Fibroblast of mammary gland (primary cell): ENCODE measurements at places on chromosomes 7 and 10.
A peak's percentile ranks its signal among the peaks of the same experiment; 100 is the strongest.

DNA sequence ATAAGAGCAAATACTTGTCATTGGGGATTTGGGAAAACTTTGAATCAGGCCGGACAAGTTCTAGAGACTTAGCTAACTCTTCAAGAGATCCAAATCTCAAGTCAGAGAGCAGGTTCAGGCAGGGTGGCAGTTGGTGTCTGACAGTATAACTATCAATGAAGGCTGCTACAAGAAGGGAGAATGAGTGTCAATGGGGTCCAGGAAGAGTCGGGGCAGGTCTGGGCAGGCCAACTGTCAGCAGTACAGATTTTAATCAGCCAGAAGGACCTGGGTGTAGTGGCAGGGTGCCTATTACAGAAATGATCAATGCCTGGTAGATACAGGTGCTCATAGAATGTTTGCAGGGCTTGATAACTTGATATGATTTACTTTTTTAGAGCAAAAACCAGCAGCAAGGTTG, 751.1 kb downstream of the GRM8 start:
- no peak for DNase-seq

GRCh38 chr7:135320268-135320667, 86.6 kb downstream of the STRA8 start:
- peak; percentile 82 for DNase-seq

DNA sequence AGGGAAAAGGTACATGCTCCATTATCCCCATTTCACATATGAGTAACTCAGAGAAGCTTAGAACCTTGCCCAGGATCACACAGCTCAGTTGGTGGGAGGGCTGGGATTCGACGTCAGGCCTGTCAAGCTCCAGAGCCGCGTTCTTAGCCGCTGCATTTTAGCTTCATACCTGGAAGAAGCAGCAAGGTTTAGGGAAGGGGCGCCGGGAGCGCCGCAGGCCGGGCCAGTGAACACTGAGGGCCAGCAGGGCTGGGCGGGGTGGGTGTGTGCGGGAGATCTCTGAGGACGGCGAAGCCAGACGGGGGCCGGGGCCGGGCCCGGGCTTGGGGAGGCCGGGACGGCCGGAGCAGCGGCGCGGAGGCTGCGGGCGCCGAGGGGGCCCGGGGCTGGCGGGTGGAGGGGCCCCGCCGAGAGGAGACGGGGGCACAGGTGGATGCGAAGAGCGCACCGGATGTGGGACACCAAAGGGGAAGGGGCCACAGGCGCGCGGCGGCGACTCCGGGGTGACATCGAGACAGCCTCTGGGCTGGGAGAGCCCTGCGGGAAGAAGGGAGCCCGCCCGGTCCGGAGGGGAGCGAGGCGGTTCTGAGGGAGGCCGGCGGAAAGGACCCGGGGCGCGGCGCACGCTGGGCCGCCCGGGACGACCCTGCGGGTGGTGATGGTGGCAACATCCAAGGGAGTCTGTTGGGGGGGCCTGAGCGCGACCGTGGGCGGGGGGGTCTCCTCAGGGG, 498 bp downstream of the NDST2 start:
- peak; percentile 24 for DNase-seq

GRCh38 chr10:79321951-79322350, 25.3 kb upstream of the PPIF start:
- no peak for DNase-seq

DNA sequence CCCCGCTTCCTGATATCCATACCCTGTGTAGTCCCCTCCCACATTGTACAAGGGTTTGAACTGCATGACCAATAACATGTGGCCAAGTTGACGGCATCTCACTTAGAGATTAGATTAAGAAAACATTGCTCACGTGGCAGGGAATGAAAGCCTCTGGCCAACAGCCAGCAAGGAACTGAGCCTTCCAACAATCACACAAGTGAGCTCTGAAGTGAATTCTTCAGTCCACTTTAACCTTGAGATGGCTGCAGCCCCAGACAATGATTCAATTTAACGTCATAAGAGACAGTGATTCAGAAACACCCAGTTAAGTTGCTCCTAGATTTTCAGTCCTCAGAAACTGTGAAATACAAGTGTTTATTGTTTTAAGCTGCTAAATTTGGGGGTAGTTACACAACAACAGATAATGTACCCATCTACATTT, 165.9 kb upstream of the PLXNA4 start:
- DNase-seq = peak; percentile 98

- DNase-seq = no peak
These were observed 185.7 kb upstream of the FZD8 start for GRCh38 chr10:35827783-35828182.

GRCh38 chr7:90720984-90721760, 125.1 kb downstream of the CDK14 start:
- peak; percentile 86 for DNase-seq

DNA sequence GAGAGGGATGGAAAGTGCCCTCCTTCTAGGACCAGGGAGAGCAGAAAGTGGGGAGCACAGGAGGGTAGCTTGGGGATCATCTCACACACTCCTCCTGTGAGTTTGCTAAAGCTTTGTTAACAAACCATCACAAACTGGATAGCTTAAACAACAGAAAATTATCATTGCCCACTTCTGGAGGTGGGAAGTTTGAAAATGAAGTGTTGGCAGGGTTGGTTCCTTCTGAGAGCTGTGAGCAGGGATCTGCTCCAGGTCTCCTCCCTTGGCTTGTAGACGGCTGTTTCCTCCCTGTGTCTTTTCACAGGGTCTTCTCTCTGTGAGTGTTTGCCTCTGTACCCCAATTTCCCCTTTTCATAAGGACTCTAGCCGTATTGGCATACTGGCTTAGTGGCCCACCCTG, 32.0 kb upstream of the CXCL12 start:
- DNase-seq = no peak

GRCh38 chr7:130418306-130418705, 22.5 kb downstream of the CEP41 start:
- DNase-seq = no peak

DNA sequence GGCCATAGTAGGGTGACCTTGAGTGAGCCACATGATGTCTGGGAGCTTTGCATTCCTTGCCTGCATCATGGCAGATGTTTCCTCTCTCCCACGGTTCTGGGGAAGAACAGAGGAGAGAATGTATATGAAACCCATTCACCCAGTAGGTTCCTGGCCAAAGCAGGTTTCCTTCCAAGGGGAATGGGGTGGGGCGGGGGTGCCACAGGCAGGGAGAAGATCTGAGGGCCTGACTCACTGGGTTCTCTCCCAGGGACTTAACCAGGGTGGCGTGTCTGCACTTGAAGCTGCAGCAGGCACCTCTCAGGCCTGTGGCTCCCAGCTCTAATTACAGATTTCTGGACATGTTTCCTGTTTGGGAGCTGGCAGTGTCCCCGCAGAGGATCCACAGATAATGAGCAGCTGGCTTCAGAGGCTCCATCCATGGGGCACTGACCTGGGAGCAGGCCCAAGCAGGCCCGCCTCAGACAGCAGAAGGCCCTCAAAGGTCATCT, 50.2 kb upstream of the ZMIZ1 start:
- DNase-seq = no peak

DNA sequence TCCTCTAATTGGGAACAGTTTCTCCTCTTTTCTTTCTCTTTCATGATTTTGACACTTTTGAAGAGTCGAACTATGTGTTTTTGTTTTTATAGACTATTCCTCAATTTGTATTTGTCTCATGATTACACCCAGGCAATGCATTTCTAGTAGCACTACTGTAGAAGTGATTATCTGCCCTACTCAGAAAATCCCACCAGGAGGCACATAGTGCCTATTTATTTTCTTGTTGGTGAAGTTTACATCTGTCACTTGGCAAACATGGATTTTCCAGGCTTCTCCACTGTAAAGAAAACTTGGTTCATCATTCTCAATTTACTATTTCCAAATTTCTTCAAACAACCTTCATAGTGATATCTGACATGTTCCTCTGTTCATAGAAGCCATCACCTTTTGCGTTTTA, 893.9 kb downstream of the CCSER2 start:
- no peak for DNase-seq

DNA sequence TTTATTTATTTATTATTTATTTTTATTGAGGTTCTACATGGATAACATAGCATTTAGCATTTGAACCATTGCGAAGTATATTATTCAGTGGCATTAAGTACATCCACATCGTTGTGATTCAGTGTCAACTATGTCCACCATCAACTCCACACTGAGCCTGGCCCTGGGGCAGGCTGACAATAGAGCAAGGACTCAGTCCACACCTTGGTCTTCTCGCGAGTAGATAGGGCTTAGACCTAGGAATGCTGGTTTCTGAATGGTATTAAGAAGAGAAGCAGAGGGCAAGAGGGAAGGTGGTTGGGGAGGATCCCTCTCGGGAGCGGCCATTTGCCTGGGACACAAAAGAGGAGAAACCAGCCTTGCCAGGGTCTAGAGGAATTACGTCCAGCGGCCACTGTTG, 599.2 kb upstream of the MGMT start:
- DNase-seq = no peak

GRCh38 chr10:84270708-84271107, 25.9 kb downstream of the RGR start:
- no peak for DNase-seq

DNA sequence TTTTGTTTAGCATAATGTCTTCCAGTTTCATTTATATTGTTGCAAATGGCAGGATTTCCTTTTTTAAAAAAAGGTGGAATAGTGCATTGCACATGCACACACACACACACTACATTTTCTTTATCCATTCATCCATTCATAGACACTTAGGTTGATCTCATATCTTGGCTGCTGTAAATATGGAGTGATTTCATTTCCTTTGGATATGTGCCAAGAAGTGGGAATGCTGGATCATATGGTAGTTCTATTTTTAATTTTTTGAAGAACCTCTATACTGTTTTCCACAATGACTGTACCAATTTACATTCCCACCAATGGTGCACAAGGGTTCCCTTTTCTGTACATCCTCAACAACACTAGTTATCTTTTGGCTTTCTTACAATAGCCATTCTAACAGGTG, 68.9 kb downstream of the EBLN1 start:
- peak; percentile 33 for DNase-seq

GRCh38 chr10:123270221-123270620, 116.0 kb downstream of the BUB3 start:
- peak; percentile 68 for DNase-seq

GRCh38 chr7:88361357-88361756, 54.7 kb upstream of the STEAP4 start:
- no peak for DNase-seq

DNA sequence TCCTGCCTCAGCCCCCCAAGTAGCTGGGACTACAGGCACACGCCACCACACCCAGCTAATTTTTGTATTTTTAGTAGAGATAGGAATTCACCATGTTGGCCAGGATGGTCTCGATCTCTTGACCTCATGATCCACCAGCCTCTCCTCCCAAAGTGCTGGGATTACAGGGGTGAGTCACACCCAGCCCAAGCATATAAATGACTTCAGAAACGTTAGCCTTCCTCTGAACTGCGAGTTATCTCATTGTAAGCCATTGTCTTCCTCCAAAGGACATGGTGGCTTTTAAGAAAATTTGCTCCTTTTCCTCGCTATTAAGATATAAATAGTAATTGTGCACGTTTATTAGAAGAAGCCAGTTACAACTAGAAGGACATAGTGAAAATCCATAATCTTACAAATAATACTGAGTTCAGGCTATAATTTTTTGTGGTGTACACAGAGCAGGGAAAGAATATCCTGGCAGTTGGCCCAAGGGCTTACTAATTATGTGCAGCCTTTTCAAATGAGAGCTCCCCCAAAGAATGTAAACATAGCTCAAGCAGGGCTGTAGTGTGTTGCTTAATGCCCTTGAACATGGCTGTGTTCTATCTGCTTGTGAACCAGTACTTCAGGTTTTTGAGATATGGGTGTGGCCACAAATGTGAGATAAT, 495.8 kb downstream of the PARD3 start:
- DNase-seq = peak; percentile 95
